Aorta (tissue), 5 donors: ENCODE measurements at places on chromosomes 4 and X.

GRCh38 chr4:21512353-21512752 is 436.2 kb downstream of the KCNIP4 start:
- no peaks in the 10 kb centered on the region for H3K4me1 ChIP-seq
- no peak for DNase-seq
- H3K4me3 ChIP-seq: no peak overlapping the region
- no peak overlapping the region for H3K27ac ChIP-seq
- no peaks in the 10 kb centered on the region for H3K36me3 ChIP-seq
- H3K27me3 ChIP-seq: no peaks in the 10 kb centered on the region

DNA sequence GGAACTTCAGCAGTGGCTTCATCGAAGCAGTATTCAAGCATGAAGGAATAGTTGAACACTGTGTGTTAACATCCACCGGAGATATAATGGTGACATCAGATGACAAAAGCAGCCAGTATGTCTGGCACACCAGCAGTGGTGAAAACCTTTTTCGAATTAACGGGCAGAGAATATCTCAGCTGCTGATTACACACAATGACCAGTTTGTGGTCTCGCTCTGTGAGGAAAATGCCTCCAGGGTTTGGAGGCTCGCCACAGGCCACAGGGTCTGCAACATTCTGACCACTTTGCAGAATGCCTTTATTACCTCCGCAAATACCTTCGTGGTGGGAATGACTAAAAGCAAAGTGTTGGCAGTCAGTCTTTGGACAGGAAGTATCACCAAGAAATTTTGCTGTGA is 201.5 kb downstream of the NWD2 start:
- H3K27ac ChIP-seq: no peak overlapping the region
- no peaks in the 10 kb centered on the region for H3K4me1 ChIP-seq
- H3K4me3 ChIP-seq: no peak overlapping the region
- DNase-seq: no peak
- peaks cover 2% of the 10 kb centered on the region for H3K27me3 ChIP-seq

- DNase-seq: no peak
- no peak overlapping the region for H3K27ac ChIP-seq
- no peaks in the 10 kb centered on the region for H3K4me1 ChIP-seq
Observed at GRCh38 chrX:2320580-2321327, 180.0 kb downstream of the DHRSX start.

DNA sequence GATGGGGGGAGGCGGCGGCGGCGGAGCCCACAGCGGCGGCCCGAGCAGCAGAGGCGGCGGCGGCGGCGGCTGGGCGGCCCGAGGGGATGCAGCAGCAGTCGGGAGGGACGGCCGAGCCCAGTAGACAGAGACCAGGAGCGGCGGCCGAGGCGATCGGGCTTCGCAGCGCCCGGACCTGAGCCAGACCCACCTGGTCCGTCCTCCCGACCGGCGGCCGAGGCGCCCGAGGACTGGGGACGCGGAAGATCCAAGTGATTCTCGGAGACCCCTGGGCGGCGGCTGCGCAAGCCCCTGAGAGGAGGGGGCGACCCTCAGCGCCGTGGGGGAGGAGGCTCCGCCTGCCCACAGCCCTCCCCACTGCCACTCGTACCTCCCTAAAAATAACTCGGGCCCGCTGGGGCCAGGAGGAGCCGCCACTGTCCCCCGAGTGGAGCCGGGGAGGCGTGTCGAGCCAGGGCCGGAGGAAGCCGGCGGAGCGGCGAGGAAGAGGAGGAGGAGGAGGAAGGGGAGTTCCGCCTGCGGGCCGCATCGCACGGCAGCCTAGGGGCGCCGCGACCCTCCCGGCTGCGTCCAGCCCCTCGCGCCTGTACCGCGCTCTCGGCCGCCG is 608 bp downstream of the RAPGEF2 start:
- H3K4me1 ChIP-seq: no peaks in the 10 kb centered on the region
- peak overlapping the region; percentile 99 for H3K4me3 ChIP-seq
- peak overlapping the region; percentile 99 for H3K27ac ChIP-seq
- no peaks in the 10 kb centered on the region for H3K36me3 ChIP-seq

DNA sequence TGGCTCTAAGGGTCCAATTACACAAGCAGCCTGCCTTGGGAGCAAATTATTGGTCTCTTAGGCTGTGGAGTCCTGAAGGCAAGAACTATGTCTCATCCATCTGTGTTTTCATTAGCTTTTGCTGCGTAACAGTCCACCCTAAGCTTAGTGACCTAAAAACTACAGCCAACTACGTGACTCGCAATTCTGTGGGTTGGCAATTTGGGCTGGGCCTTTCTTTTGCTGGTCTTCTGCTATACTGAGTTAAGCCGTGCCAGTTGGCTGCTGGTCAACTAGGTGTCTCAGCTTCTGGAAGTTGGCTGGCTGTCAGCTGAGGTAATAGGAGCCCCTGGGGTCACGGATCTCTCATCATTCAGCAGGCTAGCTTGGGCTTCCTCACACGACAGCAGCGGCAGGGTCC is 205.6 kb upstream of the S100G start:
- no peak overlapping the region for H3K4me3 ChIP-seq
- no peaks in the 10 kb centered on the region for H3K36me3 ChIP-seq
- H3K4me1 ChIP-seq: no peaks in the 10 kb centered on the region
- no peak for DNase-seq

DNA sequence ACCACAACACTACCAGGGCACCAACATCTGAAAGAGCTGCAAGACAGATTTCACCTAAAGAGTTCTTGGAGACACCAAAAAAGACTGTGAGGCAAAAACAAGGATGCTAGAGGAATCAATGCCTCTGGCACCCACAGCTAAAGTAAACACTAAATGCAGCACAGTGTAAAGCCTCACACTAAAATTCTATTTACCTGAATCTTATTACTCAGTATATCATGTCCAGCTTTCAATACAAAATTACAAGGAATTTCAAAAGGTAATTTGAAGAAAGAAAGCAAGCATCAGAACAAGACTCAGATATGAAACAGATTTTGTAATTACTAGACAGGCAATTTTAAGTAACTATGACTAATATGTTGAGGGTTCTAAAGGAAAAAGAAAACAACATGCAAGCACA is 19.6 kb downstream of the RAB28 start:
- no peak overlapping the region for H3K27ac ChIP-seq
- no peaks in the 10 kb centered on the region for H3K27me3 ChIP-seq
- no peaks in the 10 kb centered on the region for H3K4me1 ChIP-seq
- peaks cover 2% of the 10 kb centered on the region for H3K36me3 ChIP-seq
- no peak for DNase-seq

DNA sequence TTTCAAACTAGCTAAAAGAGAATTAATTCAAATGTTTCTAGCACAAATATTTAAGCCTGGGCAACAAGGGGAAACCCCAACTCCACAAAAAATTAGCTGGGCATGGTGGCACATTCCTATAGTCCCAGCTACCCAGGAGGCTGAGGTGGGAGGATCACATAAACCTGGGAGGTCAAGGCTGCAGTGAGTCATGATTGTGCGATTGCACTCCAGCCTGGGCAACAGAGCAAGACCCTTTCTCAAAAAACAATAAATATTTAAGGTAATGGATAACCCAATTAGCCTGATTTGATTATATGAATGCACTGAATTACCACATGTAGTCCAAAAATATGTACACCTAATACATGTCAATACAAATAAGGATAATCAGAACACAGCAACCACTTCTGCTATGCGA is 14.3 kb downstream of the RCHY1 start:
- no peak overlapping the region for H3K4me3 ChIP-seq
- no peaks in the 10 kb centered on the region for H3K27me3 ChIP-seq
- no peaks in the 10 kb centered on the region for H3K4me1 ChIP-seq
- DNase-seq: no peak
- peaks cover 2% of the 10 kb centered on the region for H3K36me3 ChIP-seq

DNA sequence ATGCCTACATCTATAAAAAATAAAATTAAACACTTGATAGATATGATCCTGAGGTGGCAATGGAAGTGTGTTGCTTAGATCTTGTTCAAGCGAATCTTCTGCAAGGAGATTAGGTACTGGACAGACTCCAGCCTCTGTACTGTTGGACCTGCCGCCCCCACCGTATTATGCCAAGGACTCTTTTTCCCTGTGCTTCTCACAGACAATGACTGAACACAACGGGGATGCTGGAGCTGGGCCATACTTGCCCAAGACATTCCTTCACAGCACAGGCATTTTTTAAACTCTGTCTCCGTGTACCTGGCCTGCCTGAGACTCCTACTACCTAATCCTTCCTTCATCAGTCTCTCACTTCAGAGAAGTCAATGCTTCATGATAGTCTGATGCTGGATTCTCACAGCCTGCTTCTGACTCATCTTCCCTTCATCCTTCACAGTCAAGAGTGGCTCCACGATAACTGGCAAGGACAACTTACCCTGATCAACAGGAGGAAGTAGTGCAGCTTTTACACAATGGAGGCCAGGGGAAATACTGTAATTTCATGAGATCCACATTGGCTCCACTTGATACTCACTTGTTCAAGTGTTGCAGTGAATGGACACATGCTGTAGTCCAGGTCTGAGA is 754.6 kb upstream of the AGA start:
- no peaks in the 10 kb centered on the region for H3K36me3 ChIP-seq
- no peak overlapping the region for H3K27ac ChIP-seq
- H3K27me3 ChIP-seq: no peaks in the 10 kb centered on the region
- no peak for DNase-seq

DNA sequence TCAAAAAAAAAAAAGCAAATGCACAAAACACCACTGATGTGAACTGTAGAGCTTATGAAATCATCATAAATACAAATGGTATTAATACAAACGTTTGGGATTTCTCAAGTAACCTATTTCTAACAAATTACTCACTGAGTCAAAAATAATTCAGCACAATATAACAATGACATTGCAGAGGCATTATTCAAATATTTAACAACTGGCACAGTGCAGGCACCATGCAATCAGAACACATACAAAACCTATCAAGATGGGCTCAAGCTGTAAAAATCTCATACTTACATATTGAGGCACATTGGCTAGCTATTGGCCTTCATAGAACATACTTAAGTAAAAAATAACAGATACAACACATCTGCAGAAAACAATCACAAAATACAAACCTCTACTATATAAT is 81.1 kb downstream of the LRBA start:
- peaks cover 2% of the 10 kb centered on the region for H3K4me1 ChIP-seq
- no peaks in the 10 kb centered on the region for H3K36me3 ChIP-seq
- H3K4me3 ChIP-seq: no peak overlapping the region
- H3K27me3 ChIP-seq: no peaks in the 10 kb centered on the region
- no peak for DNase-seq
- no peak overlapping the region for H3K27ac ChIP-seq

- no peak overlapping the region for H3K4me3 ChIP-seq
- no peak for DNase-seq
- no peaks in the 10 kb centered on the region for H3K4me1 ChIP-seq
- no peaks in the 10 kb centered on the region for H3K27me3 ChIP-seq
Observed at GRCh38 chr4:75919920-75920319, 17.7 kb upstream of the PPEF2 start.

DNA sequence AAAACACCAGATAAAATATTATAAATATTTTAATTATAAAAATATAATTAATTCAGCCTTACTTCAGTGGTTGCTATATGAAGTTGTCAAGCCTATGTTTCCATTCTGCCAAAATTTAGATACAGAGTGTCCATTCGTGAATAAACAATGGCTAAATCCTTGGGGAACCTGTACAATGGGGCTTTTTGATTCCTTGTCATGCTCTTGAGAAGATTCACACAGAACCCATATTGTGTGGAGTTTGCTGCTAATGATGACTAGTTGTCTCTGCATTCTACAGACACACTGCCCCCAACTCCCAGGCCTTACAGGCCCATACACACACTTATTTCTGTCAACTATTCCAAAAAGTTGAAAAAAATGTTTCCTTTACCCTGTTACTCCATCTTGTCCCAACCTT is 33.4 kb upstream of the MAGEC2 start:
- no peaks in the 10 kb centered on the region for H3K27me3 ChIP-seq
- DNase-seq: no peak
- no peak overlapping the region for H3K27ac ChIP-seq

DNA sequence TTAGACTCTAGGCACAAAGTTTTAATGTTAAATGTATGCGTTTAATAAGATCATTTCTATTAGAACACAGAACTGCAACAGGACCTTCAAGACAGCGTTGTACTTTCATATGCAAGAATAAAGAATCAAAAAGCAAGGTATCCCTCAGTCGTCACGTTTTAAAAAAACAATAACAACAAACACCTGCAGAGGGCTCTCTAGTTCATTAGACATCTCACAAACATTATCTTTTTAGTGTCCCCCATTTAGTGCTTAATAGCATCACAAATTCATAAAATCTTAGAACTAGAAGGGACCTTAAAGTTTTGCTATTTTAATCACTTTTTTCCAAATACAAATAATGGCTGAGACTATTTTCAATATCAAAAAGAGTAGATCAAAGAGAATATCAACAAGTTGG is 236.6 kb downstream of the DCHS2 start:
- H3K4me1 ChIP-seq: no peaks in the 10 kb centered on the region
- no peak overlapping the region for H3K27ac ChIP-seq
- no peaks in the 10 kb centered on the region for H3K36me3 ChIP-seq
- no peak for DNase-seq

DNA sequence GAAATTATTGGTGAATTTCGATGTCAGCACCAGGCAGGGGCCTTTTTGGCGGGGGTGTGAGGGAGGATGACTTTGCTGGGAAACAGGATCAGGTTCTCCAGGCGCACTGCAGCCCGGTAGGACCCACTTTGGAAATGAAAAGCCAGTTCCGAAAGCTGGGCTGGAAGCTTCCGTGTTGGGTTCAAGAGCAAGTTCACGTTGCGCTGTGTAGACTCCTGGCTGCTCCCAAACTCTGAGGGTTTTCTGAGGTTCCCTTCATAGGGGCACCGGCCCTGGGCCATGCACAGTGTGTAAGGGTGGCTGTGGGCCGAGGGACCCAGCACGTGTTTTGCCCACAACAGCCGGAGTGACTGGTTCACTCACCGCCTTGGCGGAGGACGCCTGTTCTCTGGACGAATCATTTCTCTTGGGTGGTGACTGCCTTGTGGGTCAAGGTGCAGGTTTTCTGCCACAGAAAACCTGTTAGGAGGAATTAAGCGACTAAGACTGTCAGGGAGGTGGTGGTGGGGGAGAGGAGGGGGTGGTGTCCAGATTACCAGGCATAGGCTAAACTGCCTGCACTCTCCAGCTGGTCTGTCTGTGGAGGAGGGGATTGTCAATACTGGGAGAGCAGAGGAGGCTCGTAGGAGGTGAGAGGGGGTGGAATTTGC is 8.0 kb downstream of the SHOX start:
- H3K4me1 ChIP-seq: no peaks in the 10 kb centered on the region
- no peaks in the 10 kb centered on the region for H3K36me3 ChIP-seq
- H3K27me3 ChIP-seq: no peaks in the 10 kb centered on the region
- H3K27ac ChIP-seq: no peak overlapping the region
- H3K4me3 ChIP-seq: no peak overlapping the region
- peak; percentile 40 for DNase-seq

- no peaks in the 10 kb centered on the region for H3K27me3 ChIP-seq
- no peaks in the 10 kb centered on the region for H3K4me1 ChIP-seq
- DNase-seq: no peak
- H3K36me3 ChIP-seq: no peaks in the 10 kb centered on the region
Observed at GRCh38 chrX:20218836-20219505, 47.7 kb downstream of the RPS6KA3 start.

DNA sequence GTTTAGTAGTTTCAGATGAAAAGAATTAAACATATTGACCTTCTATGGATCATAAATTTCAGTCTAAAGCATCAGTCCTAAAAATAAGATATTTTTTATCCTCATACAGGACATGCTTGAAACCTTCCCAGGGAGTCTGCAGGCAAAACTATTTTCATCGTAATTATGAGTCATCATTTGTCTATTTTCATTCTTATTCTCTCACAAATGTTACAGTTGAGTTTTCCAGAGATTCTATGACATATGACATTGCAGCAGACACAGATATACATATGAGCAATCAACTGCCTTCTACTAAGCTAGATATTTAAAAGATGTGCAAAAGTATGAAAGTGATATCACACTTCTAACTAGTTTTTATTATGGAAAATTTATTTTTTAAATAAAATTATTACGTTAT is 398.0 kb downstream of the MAGEB5 start:
- H3K27ac ChIP-seq: no peak overlapping the region
- no peaks in the 10 kb centered on the region for H3K27me3 ChIP-seq
- H3K4me3 ChIP-seq: no peak overlapping the region
- H3K4me1 ChIP-seq: no peaks in the 10 kb centered on the region
